ENCODE measurements at places on chromosomes 13 and 19. TPM values are rescaled to one million over a fixed set of nuclear protein-coding genes. Genes with fewer than 3 reads are reported as not detected.

Gene ZNF230
- total RNA-seq, result 6.0 TPM

Gene FPR3
- not detected for total RNA-seq

Gene FGF22
- not detected for total RNA-seq

Gene FCGBP
- 0.07 TPM for total RNA-seq

Gene ZSCAN18
- 5.5 TPM for total RNA-seq

Measured in A172 (cell line).